T-helper 17 cell (primary cell): ENCODE measurements at places on chromosomes 12 and 14.

DNA sequence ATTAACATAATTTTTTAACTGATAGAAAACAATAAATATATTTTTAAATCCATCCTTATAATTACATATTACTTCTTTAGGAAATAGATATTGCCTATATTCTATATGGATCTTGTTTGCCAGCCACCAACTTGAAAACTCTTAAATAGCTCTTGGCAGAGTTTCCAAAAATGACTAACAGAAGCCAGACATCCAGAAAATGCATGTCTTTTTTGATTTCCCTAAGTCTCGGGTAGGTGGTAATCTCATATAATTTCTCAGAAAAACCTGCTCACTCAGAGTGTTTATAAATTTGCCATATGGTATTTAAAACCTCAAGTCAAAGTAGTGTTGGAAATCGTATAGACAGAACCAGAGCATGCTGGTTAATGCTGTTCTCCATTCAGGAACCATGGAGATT lies 360.4 kb upstream of the FOXG1 start:
- no peak for DNase-seq

GRCh38 chr14:98623788-98624415 lies 648.1 kb downstream of the BCL11B start:
- DNase-seq = no peak

- DNase-seq = no peak
Observed at GRCh38 chr12:105427883-105428282, 97.4 kb downstream of the C12orf75 start.

GRCh38 chr12:112163056-112163455 lies 37.7 kb downstream of the TRAFD1 start:
- DNase-seq = no peak

- no peak for DNase-seq
Observed at GRCh38 chr12:24226745-24227350, 277.4 kb upstream of the SOX5 start.

GRCh38 chr14:103584326-103584915 lies 21.7 kb downstream of the COA8 start:
- DNase-seq = no peak

GRCh38 chr14:66288511-66288910 lies 197.7 kb upstream of the CCDC196 start:
- DNase-seq = no peak

- DNase-seq = no peak
Observed at GRCh38 chr14:84541018-84541417, 988.9 kb upstream of the FLRT2 start.
